ENCODE measurements at places on chromosomes 13 and 19. TPM values are rescaled to one million over a fixed set of nuclear protein-coding genes. Genes with fewer than 3 reads are reported as not detected.
A peak's percentile ranks its signal among the peaks of the same experiment; 100 is the strongest.

GRCh38 chr19:16660763-16661479, at the start of gene TMEM38A:
Gene TMEM38A (plus strand): TSS chr19:16661139. CDS start chr19:16661218, 79 bp downstream.
- H3K27ac ChIP-seq = peak within 1 kb of the TSS; percentile 70
- peak within 1 kb of the TSS; percentile 55 for H3K4me3 ChIP-seq
- H3K36me3 ChIP-seq = no peaks in the 10 kb centered on the region
- no peak for DNase-seq
- no peaks in the 10 kb centered on the region for H3K27me3 ChIP-seq

Gene SPTBN4
- polyA plus RNA-seq = 0.03 TPM

DNA sequence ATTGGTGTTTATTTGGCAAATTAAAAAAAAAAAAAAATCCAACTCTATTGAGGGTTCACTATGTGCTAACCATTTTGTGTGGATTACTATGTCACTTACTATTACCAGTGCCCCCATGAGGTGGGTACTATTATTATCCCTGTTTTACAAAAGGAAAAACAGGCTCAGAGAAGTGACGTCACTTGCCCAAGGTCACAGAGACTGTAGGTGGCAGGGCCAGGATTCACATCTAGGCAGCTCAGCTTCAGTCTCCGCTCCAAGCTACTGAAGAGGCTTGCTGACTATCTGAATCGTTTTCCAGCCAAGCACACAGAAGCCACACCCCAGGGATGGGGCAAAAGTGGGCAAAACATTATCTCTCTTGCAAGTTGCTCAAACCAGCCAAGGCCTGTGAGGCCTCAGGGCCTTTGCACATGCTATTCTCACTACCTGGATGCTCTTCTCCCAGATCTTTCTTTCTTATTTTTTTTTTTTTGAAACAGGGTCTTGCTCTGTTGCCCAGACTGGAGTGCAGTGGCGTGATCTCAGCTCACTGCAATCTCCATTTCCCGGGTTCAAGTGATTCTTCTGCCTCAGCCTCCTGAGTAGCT, 4.8 kb upstream of the ANGPTL8 start:
- H3K4me3 ChIP-seq = no peak overlapping the region
- H3K27me3 ChIP-seq = no peaks in the 10 kb centered on the region
- H3K4me1 ChIP-seq = no peaks in the 10 kb centered on the region

Gene FOXA3
- 0.06 TPM for polyA plus RNA-seq

- no peaks in the 10 kb centered on the region for H3K36me3 ChIP-seq
- H3K27ac ChIP-seq = no peak overlapping the region
Observed at GRCh38 chr19:30804751-30805150, 432.6 kb downstream of the ZNF536 start.

GRCh38 chr13:107736731-107737130, 478.6 kb downstream of the LIG4 start:
- no peaks in the 10 kb centered on the region for H3K36me3 ChIP-seq
- H3K4me3 ChIP-seq = no peak overlapping the region
- peak; percentile 11 for DNase-seq
- H3K27ac ChIP-seq = no peak overlapping the region

DNA sequence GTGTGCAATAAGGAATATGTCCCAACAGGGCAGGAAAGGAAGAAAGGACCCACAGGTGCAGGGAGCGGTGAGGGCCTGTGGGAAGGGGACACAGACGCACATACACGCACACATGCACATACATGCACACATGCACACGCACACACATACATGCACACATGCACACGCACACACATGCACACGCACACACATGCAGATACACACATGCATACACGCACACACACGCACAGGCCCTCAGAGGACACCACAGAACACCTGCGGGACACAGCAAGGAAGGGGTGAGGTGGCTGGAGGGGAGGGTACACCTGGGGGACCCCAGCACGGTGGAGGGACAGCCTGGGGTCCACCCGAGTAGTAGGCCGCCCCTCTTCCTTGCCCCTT, 12.9 kb downstream of the PIP5K1C start:
- peaks cover 5% of the 10 kb centered on the region for H3K36me3 ChIP-seq
- peaks cover 15% of the 10 kb centered on the region for H3K4me1 ChIP-seq
- no peak overlapping the region for H3K4me3 ChIP-seq
- no peak for DNase-seq

Gene FPR1
- polyA plus RNA-seq = not detected

- peak; percentile 40 for DNase-seq
- H3K36me3 ChIP-seq = no peaks in the 10 kb centered on the region
- H3K4me1 ChIP-seq = no peaks in the 10 kb centered on the region
Observed at GRCh38 chr19:15702534-15702930, 25.3 kb upstream of the OR10H2 start.

- H3K36me3 ChIP-seq = no peaks in the 10 kb centered on the region
- DNase-seq = no peak
- H3K27me3 ChIP-seq = no peaks in the 10 kb centered on the region
- no peak overlapping the region for H3K4me3 ChIP-seq
- no peak overlapping the region for H3K27ac ChIP-seq
Observed at GRCh38 chr13:99273128-99273527, 14.9 kb upstream of the GPR18 start.

DNA sequence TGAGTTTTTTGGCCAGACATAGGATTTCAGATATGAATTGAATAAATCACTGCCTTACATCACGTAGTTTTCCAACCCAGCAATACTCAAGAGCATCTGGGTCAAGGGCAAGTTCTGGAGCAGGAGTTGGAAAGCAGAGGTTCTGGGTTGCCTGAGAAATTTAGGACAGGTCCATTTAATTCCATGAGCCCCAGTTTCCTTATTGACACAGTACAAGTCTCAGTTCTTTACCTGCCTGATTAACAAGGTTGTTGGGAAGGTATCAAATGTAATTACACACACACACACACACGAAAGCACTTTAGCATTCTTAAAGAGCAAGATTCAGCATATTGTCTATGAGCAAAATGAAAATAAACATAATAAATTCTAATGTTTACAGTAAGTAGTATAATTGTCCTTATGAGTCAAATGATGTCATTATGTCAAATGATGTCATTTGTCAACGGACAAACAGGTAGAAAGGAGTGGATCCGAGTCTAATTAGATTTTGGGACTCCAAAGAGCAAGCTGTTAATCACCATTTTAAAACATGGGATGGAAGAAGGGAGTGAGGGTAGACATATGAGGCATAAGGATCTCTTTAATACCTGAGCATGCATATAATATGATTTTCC, 268.4 kb upstream of the ARGLU1 start:
- H3K36me3 ChIP-seq = no peaks in the 10 kb centered on the region
- H3K4me3 ChIP-seq = no peak overlapping the region
- H3K27me3 ChIP-seq = no peaks in the 10 kb centered on the region
- no peak for DNase-seq
- no peaks in the 10 kb centered on the region for H3K4me1 ChIP-seq

DNA sequence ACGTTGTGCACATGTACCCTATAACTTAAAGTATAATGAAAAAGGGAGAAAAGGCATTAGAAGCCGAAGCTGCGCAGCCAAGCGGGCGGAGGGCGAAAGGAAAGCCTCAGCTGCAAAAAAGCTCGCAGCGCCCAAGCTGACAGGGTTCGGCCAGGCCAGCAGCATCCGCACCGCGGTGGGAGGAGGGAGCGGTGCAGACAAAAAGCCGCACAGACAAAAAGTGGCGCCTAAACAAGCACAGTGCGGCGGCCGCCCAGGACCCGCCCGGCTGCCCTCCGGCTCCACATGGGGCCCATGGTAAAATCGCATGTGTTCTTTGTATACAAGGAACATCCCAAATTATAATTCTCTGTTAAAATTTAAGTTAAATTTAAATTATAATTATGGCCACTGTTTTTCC, 42.4 kb downstream of the PSG3 start:
- H3K4me1 ChIP-seq = no peaks in the 10 kb centered on the region
- H3K27me3 ChIP-seq = no peaks in the 10 kb centered on the region
- no peak overlapping the region for H3K4me3 ChIP-seq
- H3K27ac ChIP-seq = no peak overlapping the region
- H3K36me3 ChIP-seq = no peaks in the 10 kb centered on the region

GRCh38 chr19:23884363-23884762, 30.3 kb upstream of the ZNF726 start:
- H3K36me3 ChIP-seq = no peaks in the 10 kb centered on the region
- no peak overlapping the region for H3K4me3 ChIP-seq
- H3K27me3 ChIP-seq = no peaks in the 10 kb centered on the region
- H3K27ac ChIP-seq = no peak overlapping the region
- no peaks in the 10 kb centered on the region for H3K4me1 ChIP-seq

Gene EBI3
- 1.8 TPM for polyA plus RNA-seq

DNA sequence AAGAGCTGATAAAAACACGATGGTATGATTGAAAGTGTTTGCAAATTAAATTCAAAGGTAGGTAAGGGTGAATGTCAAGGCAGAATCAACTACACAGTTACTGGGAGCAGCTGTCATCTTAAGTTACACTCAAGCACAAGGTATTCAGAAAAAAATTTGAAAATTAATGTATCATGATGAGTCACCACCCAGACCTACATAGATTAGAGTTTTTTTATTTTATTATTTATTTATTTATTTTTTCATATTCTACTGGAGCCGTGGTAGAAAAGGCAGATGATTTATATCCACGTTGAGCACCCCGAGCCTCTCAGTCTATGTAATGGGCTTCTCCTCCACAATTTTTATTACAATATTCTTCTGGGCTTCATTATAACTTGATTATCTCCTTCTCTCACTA, 728.9 kb upstream of the ARGLU1 start:
- no peak overlapping the region for H3K4me3 ChIP-seq
- no peak overlapping the region for H3K27ac ChIP-seq
- no peaks in the 10 kb centered on the region for H3K4me1 ChIP-seq
- H3K27me3 ChIP-seq = no peaks in the 10 kb centered on the region
- no peak for DNase-seq

Gene NXNL1
- polyA plus RNA-seq = not detected

Gene LCP1
- polyA plus RNA-seq = 0.18 TPM

Measured in endothelial cell of umbilical vein (primary cell).